ENCODE measurements at places on chromosomes 7 and 10.
A peak's percentile ranks its signal among the peaks of the same experiment; 100 is the strongest.

DNA sequence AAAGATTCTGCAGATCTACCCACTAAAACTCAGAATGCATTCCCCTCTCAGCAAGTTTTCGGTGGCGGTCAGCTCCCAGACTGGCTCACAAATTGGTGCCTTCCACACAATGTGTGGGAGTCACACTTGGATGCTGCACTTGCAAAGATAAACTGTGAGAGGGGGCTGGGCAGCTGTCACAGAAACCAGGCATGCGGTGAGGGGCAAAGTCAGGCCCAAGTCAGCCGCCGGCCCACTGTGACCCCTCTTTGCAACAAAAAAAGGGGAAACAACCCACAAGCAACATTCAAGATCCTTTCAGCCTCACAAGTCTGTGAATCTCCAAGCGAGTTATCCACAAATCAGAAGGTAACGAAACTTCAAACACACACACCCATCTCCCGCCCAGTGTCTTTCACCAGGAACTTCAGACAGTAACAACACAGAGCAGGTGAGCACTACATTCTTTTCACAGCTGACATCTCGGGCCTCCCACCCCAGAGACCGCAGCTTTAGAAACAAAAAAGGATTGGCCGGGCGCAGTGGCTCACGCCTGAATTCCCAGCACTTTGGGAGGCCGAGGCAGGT lies 32.0 kb downstream of the SNX8 start:
- DNase-seq: no peak

DNA sequence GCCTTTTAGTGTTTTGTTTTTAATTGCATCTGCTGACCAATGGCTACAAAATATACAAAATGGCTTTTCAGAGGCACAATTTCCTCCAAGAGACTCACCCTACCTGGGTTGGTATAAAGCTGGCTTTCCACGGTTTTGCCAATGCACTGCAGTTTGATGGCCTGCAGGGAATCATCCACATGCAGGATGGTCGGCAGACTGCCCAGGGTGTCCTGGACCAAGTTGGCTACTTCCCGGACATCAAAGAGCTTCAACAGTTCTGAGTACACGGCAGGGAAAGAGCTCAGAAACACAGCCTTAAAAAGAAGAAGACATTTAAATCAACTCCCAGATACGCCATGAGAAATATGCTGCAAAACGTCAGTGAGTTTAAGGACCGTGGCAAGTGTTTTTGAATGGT lies 301.0 kb upstream of the IMMP2L start:
- DNase-seq: no peak

- DNase-seq: peak; percentile 50
Measured at GRCh38 chr7:18610331-18610948, 114.9 kb downstream of the HDAC9 start.

DNA sequence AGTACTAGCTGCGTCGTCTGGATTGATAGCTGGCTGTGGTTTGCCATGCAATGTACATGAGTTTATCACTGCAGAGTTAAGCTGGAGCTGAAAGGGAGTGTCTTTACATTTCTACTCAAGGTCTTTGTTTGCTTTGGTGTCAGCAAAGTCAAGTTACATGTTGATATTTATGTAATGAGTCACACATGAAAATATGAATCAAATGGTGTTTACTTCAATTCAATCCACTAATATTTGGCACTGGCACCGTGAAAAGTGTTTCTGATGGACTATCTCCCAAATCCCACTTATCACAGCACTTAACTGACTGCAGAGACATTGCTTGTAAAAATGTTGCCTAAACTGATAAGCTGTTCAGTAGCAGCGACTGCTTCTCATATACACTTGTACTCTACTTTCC lies 395.9 kb downstream of the TFEC start:
- no peak for DNase-seq

DNA sequence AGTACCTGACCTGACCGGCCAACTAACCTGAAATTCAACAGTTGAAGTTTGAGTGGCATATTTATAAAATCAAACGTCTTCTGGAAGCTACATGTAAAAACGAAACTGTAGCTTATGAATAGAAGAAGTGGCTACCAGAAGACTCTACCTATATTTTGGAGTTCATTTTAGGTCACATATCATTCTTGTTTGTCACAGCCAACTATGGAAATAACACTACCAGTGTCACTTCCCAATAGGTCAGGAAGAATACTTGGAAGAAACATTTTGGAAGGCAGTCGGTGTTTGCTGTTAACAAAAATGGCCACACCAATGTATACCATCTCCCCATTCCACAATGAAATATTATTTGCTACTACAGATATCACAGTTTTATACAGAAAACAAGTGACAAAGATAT lies 12.6 kb downstream of the TWIST1 start:
- DNase-seq: no peak

DNA sequence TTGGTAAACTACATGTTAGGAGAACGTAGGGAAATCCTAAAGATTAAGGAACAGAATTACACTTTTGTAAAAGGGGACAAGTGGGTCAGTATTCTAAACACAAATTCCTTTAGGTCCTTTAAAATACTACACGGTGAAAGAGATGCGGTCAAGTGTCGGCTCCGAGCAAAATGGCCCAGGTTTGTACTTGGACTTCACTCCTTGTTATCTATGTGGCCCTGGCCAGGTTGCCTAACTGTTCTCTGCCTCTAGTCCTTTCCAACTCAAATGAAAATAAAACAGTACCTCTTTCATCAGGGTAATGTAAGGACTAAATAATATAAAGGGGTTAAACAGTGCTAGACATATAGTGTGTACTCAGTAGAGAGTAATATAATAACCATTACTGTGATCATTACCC lies 344.8 kb downstream of the PARD3 start:
- DNase-seq: no peak

DNA sequence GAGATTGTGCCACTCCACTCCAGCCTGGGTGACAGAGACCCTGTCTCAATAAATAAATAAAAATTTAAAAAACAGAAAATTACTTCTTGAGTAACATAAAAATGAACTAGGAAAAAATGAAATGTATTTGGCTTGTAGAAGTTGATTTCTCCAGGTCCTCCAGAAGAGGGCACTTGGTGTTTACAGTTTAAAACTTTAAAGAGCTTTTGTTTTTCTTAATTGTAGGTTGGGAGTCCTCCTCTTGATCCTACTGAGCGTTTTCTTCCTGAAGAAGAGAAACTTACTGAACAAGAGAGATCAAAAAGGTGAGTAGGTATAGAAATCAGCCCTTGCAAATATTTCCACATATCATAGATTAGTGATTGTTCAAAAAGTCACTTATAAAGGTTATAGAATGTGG lies 16.2 kb downstream of the KIFBP start:
- peak; percentile 51 for DNase-seq

GRCh38 chr10:3783316-3783681 lies 1.7 kb downstream of the KLF6 start:
- DNase-seq: peak; percentile 61

- DNase-seq: no peak
Measured at GRCh38 chr10:95785317-95785716, 29.4 kb downstream of the ENTPD1 start.

GRCh38 chr10:34327184-34327583 lies 487.9 kb downstream of the PARD3 start:
- DNase-seq: no peak

DNA sequence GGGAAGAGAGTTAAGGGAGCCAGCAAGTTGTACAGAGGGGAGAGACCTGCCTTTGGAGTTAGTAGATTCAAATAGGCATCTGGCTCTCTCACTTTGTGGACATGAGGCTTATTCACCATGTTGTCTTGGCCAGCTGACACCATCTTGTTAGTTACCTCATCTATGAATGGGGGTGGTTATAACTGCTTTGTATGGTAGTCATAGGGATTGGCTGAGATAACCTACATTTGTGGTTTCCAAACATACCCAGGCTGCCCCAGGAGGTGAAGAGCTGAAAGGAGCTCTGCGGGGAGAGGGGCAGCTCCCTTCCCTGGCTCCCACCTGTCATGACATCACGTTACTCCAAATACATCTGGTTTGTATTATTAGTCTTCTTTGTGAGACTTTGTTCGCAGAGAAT lies 393.3 kb upstream of the AUTS2 start:
- DNase-seq: no peak

GRCh38 chr7:134850066-134850465 lies 70.6 kb downstream of the CALD1 start:
- peak; percentile 39 for DNase-seq

GRCh38 chr7:46972205-46972604 lies 609.7 kb downstream of the TNS3 start:
- peak; percentile 88 for DNase-seq

GRCh38 chr10:91887272-91888076 lies 21.8 kb downstream of the FGFBP3 start:
- DNase-seq: peak; percentile 12

GRCh38 chr10:3139216-3139910 lies 33.2 kb downstream of the PITRM1 start:
- no peak for DNase-seq

- no peak for DNase-seq
Measured at GRCh38 chr10:98920360-98920759, 315.3 kb downstream of the HPSE2 start.

DNA sequence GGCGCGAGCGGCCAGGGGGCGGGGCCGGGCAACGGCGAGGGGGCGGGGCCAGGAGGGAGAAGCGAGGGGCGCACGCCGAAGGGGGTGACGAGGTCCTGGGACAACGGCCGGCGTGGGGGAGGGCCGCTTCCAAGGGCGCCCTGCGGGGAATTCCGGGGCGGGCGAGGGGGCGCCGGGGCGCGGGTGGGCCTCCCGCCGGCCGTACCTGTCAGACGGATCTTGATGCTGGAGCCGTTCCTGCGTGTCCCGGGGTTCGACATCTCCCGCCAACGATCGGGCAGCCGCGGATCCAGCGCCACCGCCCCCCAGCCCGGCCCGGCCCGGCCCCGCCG lies 421 bp downstream of the SMURF1 start:
- DNase-seq: no peak

DNA sequence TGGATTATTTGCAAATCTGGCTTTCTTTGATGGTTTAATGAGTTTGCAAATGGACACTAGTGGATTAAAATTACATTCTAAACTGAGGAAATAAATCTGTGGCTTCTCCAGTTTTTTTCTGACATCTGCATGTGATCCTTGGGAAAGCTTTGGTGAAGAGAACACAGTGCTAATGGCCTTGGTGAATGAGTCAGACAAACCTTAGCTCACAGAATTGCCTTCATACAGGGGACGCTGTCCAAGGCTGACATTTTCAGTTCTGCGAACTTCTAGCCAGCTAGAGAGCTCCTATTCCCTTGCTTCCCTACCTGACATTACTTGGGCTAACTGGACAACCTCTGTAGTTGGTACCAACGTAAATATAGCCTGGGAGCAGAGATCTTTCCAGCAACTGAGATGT lies 21.2 kb downstream of the BMPER start:
- no peak for DNase-seq

DNA sequence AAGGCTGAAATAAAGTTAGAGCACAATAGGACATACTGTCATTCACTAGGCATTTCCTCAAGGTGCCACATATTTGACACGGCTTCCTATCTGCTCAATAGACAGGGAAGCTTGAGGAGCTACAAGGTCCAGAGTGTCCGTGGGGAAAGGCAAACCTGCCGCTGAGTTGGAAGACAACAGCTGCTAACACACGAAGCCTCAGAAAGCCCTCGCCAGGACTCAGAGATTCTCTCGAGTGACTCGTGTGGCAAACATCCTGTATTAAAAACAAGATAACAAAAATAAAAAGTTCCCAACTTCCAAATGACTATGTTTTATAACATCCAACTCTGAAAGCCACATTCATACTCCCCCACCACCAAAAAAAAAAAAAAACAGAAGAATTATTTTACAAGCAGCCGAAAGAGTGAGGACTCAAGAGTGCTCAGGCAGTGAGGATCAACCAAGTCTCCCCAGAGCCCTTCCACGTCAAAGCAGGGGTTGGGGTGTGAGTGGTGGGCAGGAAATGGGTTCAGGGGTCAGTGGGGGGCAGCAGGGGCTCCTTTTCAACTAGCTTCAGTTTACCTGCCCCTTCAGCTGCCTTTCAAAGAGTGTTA lies 67.6 kb downstream of the STK17A start:
- DNase-seq: peak; percentile 75

- no peak for DNase-seq
Measured at GRCh38 chr7:141313896-141314295, 237.3 kb upstream of the AGK start.

GRCh38 chr7:90857603-90858002 lies 261.5 kb downstream of the CDK14 start:
- no peak for DNase-seq

- DNase-seq: no peak
Measured at GRCh38 chr10:118569241-118569881, 26.1 kb downstream of the PRLHR start.

GRCh38 chr10:92413519-92413918 lies 122.6 kb downstream of the MARCHF5 start:
- DNase-seq: peak; percentile 23

DNA sequence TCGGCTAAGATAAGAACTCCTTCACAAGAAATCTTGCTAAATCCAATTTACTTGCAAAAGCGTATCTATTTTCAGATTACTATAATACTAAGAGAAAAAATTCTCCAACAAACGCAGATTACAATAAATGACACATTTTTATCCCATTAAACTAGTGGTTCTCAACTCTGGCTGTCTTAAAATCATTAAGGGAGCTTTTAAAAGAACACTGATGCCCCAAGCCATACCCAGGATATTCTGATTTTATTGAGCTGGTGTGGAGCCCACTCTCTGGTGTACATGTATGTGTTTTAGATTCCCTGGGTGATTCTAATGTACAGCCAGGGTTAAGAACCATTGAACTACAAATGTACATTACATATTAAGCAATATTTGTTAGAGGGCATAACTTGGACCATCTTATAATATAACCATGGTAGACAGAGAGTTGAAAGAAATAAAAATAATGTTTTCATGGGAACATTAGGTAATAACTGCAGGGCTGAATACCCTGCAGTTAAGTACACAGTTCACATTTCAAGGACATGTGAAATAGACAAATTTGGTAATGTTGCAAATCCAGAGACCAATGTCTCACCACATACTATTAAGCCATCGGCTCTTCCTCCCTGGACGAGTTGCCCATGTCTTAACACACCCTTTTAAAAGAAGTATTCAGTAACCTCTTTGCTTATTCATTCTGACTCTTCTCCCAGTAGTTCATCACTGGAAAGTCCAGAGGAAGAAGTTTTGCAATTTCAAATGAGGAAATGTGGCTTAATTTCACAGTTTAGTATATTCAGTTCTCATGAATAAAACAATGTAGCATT lies 6.2 kb downstream of the GSAP start:
- peak; percentile 88 for DNase-seq

DNA sequence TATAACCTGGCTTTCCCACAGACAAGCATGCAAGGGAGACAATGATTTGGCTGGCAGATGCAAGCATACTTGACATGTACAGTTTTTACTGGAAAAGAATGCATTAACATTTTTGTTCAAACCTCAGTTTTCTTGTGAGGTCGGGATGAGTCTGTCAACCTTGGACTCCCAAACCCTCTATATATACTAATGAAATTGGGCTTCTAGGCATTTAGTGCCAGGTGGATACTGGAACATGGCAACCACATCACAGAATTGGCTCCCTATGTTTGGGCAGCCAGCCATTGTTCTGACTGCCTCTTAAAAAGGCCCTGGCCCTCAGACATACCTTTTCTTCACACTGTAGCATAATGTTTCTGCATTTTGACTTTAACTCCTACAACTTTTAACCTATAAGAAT lies 39.1 kb downstream of the CDK6 start:
- DNase-seq: no peak

All from kidney tubule cell (primary cell).